NK-92 treated with Interleukin-12 subunit alpha and Interleukin-12 subunit beta, amount 100 ng/mL, for 24 hours (cell line): ENCODE measurements at places on chromosomes 11 and 22.

GRCh38 chr22:45977003-45977411 lies at the start of gene WNT7B:
Gene WNT7B (minus strand): TSS chr22:45977162. CDS start chr22:45976754, 408 bp downstream.
- no peak for DNase-seq

DNA sequence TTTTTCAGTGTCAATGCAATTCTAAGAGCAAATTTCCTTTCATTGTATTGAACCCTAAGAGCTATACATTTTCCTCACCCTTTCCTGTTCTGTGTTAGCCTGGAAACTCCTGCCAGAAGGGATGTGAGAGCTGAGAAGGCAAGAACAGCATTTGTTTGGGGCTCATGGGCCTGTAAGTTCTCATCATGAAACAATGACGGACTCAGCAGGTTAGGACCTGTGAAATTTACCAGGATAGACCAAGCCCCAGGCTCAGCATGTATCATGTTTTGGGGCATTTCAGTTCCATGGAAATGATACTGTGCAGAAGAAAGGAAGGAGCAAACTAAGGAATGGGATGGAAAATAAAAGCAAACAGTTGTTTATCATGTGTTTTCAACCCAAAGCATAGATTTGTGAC lies 41.6 kb downstream of the NTM start:
- DNase-seq: no peak

DNA sequence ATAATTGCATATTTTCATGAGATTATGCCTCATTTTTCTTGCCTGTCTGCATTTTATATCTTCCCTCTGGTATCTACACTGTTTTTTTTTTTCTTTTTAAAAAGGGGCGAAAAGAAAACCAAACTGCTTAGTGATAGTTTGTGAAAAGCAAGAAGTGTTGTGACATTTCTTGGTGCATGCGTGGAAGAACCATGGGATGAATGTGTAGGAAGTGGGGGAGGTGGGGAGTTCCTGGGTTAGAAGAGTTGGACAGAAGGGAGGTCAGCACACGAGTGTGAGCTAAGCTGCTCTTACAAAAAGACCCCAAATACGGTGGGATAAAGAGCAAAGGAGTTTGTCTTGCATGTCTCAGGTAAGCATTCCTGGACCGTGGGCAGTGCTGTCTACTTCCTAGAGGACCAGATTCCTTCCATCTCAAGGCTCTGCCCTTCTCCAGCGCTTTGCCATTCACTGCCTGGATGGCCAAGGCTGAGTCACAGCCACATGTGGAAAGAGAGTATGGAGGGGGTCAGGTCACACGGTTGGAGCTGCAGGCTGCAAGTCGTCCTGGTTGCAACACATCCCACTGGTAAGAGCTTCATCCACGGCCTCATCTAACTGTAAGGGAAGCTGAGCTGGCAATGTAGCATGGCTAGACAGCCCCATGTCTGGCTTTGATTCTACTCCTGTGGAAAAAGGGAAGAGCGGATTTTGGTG lies 300.6 kb downstream of the DDX10 start:
- DNase-seq: no peak

- DNase-seq: no peak
Measured at GRCh38 chr22:20194681-20195593, 44.1 kb upstream of the CCDC188 start.

GRCh38 chr22:35758394-35758793 lies 40.7 kb downstream of the APOL5 start:
- no peak for DNase-seq

GRCh38 chr11:34267013-34267412 lies 90.8 kb downstream of the ABTB2 start:
- DNase-seq: no peak

GRCh38 chr11:114270531-114271270 lies 25.5 kb upstream of the NNMT start:
- no peak for DNase-seq

GRCh38 chr11:85745626-85746025 lies 59.6 kb upstream of the CCDC89 start:
- no peak for DNase-seq

GRCh38 chr11:27619039-27619574 lies 81.1 kb downstream of the BDNF start:
- DNase-seq: no peak

DNA sequence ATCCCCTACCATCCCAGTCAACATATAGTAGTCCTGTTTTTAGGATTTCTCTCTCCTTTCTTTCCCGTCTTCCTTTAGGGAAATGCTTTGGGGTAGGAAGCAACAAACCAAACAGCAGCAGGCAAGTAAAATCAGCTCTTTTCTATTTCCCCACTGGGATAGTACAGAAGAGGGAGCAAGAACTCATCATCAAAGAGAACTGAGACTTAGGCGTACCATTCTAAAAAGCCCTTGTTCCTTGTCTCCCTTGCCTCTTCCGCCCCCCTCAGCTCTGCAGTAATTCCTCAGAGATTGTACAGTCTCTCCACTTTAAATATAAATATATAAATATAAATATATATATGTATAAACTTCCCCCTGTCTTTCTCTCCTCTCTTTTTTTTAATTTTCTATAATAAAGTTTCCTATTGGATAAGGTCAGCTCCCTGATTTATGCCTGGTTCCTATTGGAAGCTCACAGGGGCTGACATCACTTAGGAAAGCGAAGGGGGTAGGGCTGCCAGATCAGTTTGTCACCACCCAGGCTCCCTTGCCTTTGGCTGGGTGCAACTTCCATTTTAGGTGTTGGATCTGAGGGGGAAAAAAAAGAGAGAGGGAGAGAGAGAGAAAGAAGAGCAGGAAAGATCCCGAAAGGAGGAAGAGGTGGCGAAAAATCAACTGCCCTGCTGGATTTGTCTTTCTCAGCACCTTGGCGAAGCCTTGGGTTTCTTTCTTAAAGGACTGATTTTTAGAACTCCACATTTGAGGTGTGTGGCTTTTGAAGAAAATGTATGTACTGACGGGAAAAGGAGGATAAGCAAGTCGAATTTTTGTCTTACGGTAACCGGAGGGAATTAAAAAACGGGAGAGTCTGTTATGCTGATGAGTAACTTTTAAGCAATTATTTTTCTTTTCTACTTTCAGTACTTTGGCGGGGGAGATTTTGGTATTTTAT lies at the start of gene CTNND1:
Gene CTNND1, plus strand, starts transcription at position 502 of the 934 bp plus-strand sequence. CDS start 29,677 bp downstream, outside the sequence.
- no peak for DNase-seq

DNA sequence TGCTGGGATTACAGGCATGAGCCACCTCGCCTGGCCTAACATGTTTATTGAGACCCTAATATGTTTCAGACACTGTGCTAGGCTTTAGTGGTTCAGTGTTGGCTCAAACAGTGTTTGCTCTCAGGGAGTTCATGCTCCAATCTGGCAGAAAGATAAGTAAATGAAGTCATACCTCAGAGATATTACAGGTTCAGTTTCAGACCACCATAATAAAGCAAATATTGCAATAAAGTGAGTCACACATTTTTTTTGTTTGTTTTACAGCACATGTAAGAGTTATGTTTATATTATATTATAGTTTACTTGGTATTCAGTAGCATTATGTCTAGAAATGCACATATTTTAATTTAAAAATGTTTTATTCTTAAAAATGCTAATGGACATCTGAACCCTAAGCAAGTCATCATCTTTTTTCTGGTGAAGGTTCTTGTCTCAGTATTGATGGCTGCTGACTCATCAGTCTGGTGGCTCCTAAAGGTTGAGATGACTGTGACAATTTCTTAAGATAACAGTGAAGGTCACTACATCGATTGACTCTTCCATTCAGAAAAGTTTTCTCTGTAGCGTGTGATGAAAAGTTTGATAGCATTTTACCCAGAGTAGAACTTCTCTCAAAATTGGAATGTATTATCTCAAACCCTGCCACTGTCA lies 243.0 kb upstream of the ANO5 start:
- no peak for DNase-seq

DNA sequence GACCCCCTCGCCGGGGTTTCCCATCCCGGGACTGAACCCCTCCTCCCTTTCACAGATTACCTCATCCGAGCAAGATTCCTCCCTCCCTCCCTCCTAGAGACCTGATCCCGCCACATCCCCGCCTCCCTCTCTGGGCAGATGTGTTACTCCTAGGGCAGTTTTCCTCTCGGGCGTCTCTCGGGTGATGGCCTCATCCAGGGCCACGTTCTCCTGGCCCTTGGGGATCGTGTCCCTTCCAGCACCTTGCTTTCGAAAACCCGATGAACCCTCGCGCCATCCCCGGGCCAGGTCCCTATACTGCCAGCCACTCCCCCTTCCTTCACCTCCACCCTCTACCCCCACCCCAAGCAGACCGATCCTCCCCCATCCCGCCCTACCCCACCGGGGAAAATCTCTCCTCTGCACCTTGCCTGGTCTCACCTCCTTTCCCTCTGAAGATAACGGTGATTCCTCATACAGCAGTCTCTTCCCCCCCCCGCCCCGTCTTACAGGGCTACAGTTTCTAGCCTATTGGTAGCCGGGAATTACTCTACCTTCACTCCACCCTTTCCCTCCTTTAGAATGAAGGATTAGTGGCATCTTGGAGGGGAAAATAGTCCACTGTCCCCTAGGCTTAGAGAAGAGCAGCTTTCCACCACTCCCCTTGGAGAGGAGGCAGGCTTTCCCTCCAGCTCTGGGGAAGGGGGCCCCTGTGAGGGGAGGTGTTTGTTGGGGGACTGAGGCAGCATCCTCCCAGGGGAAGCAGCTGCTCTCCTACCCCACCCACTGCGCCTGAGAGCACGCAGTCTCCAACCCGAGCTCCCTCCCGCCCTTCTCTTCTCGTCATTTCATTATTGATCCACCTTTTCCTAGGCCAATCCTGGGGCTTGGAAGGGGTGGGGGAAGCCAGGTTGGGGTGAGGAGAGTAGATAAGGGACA lies 1.2 kb downstream of the KMT2A start:
- peak; percentile 51 for DNase-seq

DNA sequence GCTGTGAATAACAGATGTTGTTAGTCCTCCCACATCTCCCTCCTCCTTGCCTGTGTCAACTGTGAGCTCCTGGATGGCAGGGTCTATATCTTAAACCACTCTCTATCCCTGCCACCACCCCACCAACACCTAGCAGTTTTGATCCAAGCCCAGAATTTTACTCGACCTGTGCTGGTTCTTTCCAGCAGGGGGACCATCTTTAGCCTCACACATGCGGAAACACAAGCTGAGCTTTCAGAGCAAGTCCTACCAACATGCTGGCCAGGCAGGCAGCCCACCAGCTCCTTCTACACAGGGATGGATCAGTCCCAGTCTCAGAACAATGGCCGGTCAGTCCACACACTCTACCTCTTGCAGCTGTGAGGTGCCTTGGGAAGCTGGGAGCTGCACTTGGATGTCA lies 231.5 kb downstream of the NXPE2 start:
- no peak for DNase-seq

- DNase-seq: no peak
Measured at GRCh38 chr11:100340466-100341319, 346.4 kb upstream of the ARHGAP42 start.

DNA sequence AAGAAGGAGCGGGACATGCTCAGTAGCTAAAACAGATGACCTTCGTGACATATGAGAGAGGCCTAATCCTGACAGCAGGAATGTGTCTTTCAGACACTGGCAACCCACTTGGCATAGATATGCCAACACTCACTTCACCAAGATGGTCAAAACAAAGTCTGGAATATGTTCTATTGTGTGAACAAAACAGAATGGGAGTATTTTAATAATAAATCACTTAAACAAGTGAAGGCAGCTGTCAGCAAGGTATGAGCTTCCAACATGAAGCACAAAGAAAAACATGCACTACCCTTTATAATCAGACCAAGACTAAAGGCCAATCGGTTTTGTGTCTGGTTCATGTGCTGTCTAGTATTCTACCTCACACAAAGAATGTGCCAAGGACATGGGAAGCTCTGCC lies 23.1 kb downstream of the CCDC34 start:
- no peak for DNase-seq

- DNase-seq: no peak
Measured at GRCh38 chr11:45899448-45900174, 7.5 kb downstream of the FREY1 start.

- DNase-seq: no peak
Measured at GRCh38 chr22:33030923-33031525, 27.2 kb downstream of the SYN3 start.

DNA sequence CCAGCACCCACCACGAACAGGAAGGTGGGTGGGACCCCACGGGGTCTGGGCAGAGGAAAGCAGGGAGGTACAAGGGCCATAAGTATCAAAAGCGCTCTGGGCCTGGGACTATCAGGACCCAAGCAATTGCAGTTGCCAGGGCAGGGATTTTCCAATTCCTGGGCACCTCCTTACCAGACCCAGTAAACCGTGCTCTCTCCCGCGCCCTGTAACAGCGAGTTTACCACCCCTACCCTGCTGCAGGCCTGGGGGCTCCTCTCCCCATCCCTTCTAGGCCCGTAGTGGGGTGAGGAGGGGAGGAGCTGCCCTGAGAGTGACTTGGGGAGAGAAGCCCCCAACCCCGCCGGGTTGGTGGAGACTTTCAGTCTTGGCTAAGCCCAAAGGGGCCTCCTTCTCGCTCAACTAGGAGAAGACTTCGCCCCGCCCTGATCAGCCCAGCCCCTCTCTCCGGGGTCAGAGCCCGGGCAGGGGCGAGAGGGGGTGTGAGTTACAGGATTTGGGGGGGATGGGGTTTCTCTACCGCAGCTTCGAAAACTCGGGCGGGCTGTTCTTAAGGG lies 5.4 kb downstream of the PAX6 start:
- DNase-seq: no peak

DNA sequence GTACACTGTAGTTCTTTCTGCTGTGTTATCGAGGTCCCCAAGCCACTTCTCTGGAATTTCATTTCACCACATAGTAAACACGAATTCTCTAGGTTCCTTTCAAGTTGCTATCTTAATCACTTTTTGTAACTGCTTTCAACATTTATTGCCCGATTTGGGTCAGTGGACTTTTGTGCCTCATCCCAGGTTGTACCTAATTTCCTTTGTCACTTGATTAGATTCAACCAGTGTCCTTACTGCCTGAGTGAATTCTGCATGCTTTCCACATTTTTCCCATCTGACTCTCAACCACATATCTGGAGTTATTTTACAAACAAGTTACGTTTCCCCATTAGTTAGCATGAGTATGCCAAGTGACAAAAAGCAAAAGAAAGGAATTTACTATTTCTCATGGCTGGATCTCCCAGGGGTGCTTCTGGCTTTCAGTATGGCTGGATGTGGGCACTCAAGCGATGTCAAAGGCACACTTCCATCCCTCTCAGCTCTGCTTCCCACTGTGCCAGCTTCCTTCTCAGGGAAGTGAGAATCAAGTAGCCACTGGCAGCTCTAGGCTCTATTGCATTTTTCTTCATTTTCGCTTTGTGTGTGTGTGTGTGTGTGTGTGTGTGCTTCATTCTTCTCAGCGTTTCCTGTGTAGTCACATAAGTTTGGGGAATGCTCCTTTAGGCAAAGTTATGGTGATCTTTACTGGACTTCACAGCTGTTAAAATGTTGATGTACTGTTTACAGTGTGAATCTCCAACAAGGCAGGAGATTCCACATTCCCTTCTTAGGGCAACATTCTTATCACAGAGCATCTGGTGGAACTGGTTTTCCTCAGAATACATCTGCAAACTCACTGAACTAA lies 128.9 kb downstream of the DBX1 start:
- DNase-seq: no peak
